Cardiac ventricle fibroblast (primary cell): ENCODE measurements at places on chromosomes 3 and 15. TPM values are rescaled to one million over a fixed set of nuclear protein-coding genes. Genes with fewer than 3 reads are reported as not detected.

LRRC49 gene
- total RNA-seq: 2.7 and 6.0 TPM in 2 replicates

SST gene
- total RNA-seq: not detected in 2 replicates

CDHR4 gene
- not detected in 2 replicates for total RNA-seq

SLC2A2 gene
- total RNA-seq: not detected in 2 replicates

PLSCR2 gene
- total RNA-seq: not detected in 2 replicates

PAK6 gene
- total RNA-seq: not detected in 2 replicates

CLEC3B gene
- 52.2 and 56.5 TPM in 2 replicates for total RNA-seq

IL17RB gene
- total RNA-seq: not detected in 2 replicates

SOX14 gene
- total RNA-seq: not detected in 2 replicates

SLC15A2 gene
- 0.06 and 0.54 TPM in 2 replicates for total RNA-seq

CILP gene
- total RNA-seq: 5.5 and 6.7 TPM in 2 replicates

AADACL2 gene
- total RNA-seq: not detected in 2 replicates

SAMMSON gene
- not detected in 2 replicates for total RNA-seq

CLDN18 gene
- total RNA-seq: not detected in 2 replicates

ELL3 gene
- total RNA-seq: 0.37 and 1.3 TPM in 2 replicates

ARRDC4 gene
- total RNA-seq: 7.0 and 9.8 TPM in 2 replicates

TEX55 gene
- total RNA-seq: not detected in 2 replicates

BRPF1 gene
- total RNA-seq: 8.2 and 10.7 TPM in 2 replicates

FOXL2NB gene
- total RNA-seq: not detected in 2 replicates

MCTP2 gene
- total RNA-seq: 1.2 and 5.2 TPM in 2 replicates

CHRD gene
- 1.0 and 2.2 TPM in 2 replicates for total RNA-seq

ROBO2 gene
- not detected in 2 replicates for total RNA-seq

STARD9 gene
- total RNA-seq: 1.8 and 2.4 TPM in 2 replicates

ADGRG7 gene
- not detected in 2 replicates for total RNA-seq

C2CD4A gene
- 0.05 and 0.06 TPM in 2 replicates for total RNA-seq

MESP2 gene
- total RNA-seq: 0.98 and 1.3 TPM in 2 replicates

SLC22A14 gene
- total RNA-seq: not detected in 2 replicates

PDZRN3 gene
- 44.8 and 46.0 TPM in 2 replicates for total RNA-seq
